GM06990 (cell line): ENCODE measurements at places on chromosomes 11 and 22.

DNA sequence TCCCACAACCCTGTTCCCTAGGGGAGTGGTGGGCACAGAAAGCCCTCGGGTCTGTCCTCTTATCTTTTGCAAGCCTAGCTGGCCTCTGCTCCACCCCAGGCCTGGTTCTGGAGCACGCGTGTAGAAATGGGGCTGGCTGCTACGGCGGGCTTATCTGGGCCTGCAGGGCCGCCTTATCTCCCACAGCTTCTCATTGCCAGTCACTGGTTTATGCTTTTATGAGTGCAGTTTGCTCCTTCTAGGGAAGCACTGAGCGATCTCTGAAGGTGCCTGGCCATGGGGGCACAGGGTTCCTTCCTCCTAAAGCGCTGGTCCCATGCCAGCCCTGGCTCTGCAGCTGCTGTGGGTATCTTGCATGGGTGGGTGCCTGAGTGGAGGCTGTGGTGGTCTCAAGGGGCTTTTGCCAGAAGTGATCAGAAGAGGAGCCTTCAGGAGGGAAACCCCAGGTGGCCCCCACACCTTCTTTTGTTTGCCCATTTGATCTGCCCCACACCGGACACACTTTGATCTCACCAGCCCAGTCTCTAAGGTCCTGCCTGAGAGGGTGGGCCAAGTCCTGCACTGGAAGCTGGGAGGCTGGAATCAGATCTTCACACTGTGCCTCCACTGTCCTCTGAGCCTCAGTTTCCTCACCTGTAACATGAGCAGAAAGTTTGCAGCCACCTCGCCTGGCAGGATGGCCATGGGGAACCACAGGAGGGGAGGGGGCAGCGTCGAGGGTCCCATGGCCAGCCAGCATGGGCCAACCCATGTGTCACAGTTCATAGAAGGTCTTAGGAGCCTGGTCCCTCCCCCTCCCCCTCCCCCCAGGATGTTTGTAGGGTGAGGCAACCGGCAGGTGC is 86.6 kb upstream of the FGF3 start:
- no peak for DNase-seq

DNA sequence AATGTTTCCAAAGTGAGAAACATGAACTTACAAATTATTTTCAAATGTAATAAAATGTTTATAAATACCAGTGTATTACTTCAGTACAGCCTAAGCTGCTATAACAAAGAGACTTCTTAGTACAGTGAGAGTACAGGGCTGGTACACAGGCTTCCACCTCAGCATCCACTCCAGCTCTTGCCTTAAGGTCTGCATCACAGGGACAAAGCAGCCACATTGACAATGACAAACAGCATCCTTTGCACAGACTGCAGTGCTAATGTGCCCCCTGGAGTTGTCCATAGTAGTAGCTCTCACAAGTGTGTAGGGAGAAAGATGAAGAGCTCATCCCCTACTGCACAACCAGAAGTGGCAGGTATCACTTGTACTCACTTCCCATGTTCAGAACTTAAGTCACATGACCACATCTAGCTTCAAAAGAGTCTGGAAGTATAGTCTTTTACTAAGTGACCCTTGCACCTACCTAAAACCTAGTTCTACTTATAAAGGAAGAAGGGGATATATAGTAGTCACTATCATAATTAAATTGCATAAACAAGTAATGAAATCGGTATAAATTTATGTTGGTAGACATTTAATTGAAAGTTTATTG is 10.7 kb upstream of the LIPT2 start:
- no peak for DNase-seq

DNA sequence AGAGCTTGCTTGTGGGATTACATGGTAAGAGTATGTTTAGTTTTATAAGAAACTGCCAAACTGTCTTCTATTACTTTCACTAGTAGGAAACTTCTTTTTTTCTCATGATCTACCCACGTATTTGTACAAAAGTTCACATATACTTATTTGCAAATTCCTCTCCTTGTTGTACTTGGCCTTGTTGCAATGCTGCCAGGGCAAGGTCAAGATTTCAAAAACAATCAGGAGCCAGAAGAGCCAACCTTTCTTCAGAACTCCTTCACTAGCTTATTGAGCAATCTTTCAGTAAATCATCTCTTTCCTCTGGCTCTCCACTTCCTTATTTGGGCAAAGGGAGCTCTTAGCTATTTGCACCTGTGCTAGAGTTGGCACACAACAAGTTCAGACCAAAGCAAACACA is 9.7 kb downstream of the SRSF8 start:
- no peak for DNase-seq

DNA sequence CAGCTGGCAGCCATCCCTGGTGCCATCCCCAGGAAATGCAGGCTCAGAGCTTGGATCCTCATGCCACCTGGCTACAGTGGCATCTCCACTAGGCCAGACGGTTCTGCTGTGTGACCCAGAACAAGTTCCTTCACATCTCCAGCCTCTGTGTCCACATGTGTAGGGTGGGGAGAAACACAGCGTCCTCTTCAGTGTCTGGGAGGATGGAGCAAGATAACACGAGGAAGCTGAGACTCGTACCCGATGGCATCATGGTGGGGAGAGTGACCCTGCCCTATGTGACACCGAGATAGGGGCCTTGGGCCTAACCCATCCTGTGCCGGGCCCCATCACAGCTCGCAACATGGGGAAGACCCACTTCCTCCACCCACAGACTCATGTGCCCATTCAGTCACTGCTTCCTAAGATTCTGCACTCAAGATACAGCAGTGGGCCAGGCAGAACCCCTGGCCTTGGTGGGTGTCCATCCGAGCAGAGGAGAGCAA is 78.5 kb downstream of the MORC2 start:
- no peak for DNase-seq

DNA sequence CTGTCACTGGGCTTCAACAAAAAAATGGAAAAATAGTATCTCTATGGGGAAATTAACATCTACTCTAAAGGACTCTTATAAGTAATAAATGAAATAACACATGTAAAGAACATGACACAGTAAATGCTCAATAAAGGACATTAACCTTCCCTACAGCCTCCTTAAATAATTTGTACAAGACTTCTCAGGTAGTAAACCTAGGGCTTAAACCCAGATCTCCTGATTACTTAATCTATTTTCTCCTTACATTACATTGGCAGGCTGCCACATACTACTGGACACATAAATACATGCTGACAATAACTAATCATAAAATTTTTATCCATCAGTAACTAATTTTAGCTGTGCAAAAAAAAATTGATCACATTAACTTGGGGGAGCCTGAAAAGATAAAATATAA is 4.9 kb downstream of the AMBRA1 start:
- DNase-seq, result no peak

DNA sequence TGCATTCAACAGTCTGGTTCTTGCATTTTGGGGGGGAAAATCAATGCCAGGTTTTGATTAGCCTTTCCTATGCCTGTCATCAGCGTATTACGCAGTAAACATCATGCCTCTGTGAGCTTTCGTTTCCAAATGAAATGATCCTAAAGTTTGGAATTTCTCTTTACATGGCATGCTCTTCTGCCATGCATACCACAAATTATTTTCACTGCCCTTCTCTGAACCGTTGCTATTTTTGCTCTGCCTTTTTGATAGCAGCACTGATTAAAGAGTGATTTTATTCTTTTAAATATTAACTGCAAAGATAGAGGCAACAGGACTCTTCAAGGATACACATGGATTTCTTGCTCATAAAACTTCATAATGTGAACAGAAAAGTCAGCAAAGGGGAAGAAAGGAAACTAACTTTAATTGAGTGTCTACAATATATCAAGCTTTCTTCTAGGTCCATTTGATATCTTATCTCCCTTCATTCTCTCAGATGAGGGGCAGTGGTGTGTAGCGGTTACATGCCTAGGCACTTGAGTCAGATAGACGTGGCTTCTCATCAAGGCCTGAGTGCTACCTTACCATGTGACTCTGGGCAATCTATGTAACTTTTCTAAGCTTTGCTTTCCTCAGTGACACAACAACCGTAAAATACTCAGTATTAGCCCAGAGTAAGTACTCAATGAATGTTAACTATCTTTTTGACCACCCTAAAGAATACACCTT is 25.0 kb upstream of the FZD4 start:
- no peak for DNase-seq

GRCh38 chr11:5229356-5229755 is 2.5 kb upstream of the HBB start:
- no peak for DNase-seq

- DNase-seq, result no peak
Observed at GRCh38 chr11:36141196-36141953, 147.8 kb downstream of the COMMD9 start.

DNA sequence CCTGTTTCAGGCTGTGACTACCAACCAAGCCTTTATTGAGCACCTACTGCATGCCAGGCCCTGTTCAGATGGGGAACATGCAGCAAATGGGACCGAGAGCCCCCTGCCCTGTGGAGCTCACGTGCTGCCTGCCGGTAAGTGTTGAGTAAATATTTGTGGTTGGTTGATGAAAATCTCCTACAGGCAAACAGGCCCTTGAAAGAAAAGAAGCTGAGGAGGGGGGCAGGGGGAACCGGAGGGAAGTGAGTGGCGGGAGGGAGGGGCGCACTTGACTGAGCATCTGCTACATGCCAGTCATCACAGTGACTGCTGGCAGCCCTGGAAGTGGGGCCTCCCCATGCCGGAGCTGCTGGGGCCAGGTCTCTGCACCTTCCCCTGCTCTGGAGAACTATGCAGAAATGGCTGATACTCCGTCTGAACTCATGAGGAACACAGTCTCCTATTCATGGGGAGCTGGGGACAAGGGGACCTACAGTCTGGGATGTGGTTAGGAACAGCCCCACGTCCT is 34.2 kb downstream of the MACROD1 start:
- no peak for DNase-seq

- no peak for DNase-seq
Observed at GRCh38 chr11:129239207-129239606, 47.1 kb upstream of the ARHGAP32 start.

- DNase-seq, result peak; percentile 37
Observed at GRCh38 chr11:66070604-66071380, 720 bp downstream of the PACS1 start.

DNA sequence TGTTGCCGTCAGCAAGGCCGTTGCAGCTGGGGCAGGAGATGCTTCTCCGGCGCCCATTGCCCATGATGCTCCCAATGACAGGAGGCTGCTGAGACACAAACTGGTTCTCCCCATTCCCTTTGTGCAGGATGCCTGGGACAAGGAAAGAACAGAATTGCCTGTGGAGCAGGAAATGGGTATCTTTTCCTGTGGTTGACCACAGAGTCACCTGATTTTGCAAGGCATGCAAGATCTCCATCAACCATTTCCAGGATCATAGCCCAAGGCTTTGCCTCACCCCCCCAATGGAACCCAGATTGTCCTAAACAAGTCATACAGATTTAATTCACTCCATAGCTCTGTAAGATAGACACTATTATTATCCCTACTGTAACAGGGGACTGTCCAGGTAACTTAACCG is 148.1 kb upstream of the NARS2 start:
- no peak for DNase-seq

DNA sequence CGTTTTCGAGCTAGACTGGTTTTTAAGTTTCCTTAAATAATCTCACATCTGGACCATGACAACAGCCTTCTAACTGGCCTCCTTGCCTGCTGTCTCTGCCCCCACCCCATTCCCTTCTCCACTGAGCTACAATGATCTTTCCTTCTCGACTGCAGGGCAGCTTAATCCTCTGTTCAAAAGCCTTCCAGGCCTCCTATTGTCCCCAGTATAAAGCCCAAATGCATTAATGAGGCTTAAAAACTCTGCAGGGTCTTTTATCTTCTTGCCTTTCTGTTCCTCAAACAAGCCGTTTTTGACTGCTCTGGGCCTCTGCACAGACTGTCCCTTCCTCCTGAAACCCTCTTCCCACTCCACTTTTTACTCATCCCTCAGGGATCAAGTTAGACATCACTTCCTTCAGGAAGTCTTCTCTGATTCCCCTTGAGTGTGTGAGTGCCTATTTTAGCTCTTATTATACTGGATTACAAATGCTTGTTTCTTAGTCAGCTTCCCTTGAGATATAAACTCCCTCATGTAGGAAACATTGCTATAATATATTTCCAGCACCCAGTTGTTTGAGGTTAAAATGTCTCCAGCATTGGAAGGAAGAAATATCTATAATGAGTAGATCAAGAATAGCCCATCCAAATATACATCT is 23.6 kb upstream of the PAMR1 start:
- no peak for DNase-seq

DNA sequence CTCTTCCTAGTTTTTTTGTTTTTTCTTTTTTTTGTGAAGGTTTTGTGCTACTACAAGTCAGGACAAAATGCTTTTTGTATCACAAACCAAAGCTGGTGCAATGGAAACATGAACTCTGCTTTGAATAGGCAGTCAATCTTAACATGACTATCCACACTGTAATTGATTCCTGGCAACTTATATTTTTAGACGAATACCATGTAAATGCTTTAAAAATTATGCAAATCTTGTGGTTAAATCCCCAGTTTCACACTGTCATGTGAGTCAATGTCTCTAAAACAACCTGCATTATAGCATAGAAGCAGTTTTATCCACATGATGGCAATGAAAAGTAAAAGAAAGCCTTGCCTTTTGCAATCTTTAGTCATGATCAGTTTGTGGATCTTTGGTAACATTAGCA is 8.9 kb downstream of the TRPC6 start:
- no peak for DNase-seq

DNA sequence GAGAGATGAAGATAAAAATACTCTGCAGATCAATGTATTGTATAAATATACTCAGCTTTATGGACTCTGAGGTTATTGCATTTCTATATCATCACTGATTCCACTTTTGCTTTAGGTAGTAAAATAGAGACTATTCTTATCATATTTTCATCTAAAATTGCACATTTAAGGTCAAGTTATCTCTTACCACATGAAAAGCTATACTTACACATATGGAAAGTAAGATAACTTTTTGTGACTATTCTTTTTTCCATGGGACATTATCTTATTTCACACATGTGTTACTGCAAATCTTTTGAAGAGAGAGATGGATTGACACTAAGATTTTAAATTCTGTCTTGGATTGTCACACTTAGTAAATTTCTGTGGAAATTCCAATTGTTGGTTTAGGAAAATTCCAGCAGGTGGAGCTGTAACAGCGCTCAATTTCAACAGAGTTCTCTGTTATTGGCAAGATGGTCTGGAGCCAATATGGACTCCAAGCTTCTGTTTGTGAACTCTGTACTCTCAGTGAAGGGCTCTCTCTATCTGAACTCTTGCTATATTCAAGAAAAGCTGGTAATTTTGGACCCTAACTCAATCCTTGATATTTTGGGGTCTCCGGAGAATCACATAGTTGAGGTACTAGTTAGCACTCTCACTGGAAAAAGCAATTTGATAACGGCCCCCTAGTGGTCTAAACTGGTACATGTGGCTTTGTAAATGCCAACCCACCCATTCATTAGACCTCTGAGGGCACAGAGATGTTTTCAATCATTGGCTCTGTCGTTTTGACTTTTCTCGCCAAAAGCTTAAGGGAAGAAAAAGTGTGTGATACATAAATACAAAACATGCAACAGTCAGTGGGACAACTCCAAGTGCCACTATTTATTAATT is 429.7 kb downstream of the ETS1 start:
- peak; percentile 22 for DNase-seq

- no peak for DNase-seq
Observed at GRCh38 chr11:3641701-3642070, at the start of gene ART5. ART5 (minus strand) TSS chr11:3641992; CDS start chr11:3641862, 130 bp downstream.

DNA sequence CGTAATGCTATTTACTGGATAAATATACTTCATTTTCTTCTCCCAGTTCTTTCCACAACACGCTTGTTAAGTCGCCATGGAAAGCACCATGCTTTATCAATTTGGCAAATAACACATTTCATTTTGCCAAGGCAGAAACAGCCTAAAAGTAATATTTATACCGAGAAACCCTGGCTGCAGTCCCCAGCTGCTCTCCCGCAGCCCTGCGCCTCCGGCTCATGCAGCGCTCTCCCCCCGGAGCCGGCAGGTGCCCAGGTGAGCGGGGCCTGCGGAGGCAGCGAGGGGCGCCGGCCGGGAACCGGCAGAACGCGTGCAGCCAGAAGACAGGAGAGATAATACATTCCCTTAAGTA is 681 bp upstream of the ARHGEF12 start:
- no peak for DNase-seq
